ENCODE measurements at places on chromosomes 11 and 22. TPM values are rescaled to one million over a fixed set of nuclear protein-coding genes. Genes with fewer than 3 reads are reported as not detected.

The OR6T1 gene
- not detected for total RNA-seq

The NUP50 gene
- 39.2 TPM for total RNA-seq

The HOATZ gene
- total RNA-seq: not detected

The BACE1-AS gene
- total RNA-seq: 6.0 TPM

The OR8G5 gene
- not detected for total RNA-seq

The GAB4 gene
- total RNA-seq: not detected

The CENPM gene
- not detected for total RNA-seq

The ME3 gene
- 20.8 TPM for total RNA-seq

The WNT11 gene
- 4.2 TPM for total RNA-seq

The KRTAP5-8 gene
- not detected for total RNA-seq

The CHRM1 gene
- not detected for total RNA-seq

The PDE2A gene
- 29.3 TPM for total RNA-seq

The GPHA2 gene
- total RNA-seq: 18.5 TPM

The LRRC4C gene
- total RNA-seq: 1.3 TPM

The KRTAP5-10 gene
- not detected for total RNA-seq

The B4GALNT4 gene
- 2.1 TPM for total RNA-seq

The C22orf15 gene
- total RNA-seq: not detected

The MAP6 gene
- 2.6 TPM for total RNA-seq

The OR8G1 gene
- not detected for total RNA-seq

The CEP126 gene
- 2.6 TPM for total RNA-seq

Measured in body of pancreas (tissue), 4 donors.